A549 treated with AZD2906 at 1 μM for 4 hours (cell line): ENCODE measurements at places on chromosomes 7 and 10. TPM values are rescaled to one million over a fixed set of nuclear protein-coding genes. Genes with fewer than 3 reads are reported as not detected.

The SLC13A1 gene
- not detected in 5 replicates for total RNA-seq

The LRIT1 gene
- not detected in 5 replicates for total RNA-seq

The ZNF212 gene
- total RNA-seq, result 10.5 to 12.0 TPM (median 11.2 TPM) in 5 replicates

The COL28A1 gene
- total RNA-seq, result 0.42 to 1.1 TPM (median 0.57 TPM) in 5 replicates

The GIMAP5 gene
- total RNA-seq, result 0.05 to 0.11 TPM (median 0.08 TPM) in 3 of 5 replicates, not detected in the others

The ZNF804B gene
- not detected in 5 replicates for total RNA-seq

The TMEM176A gene
- 0.16 TPM in 1 of 5 replicates, not detected in the others for total RNA-seq

The YWHAG gene
- 189 to 230 TPM (median 210 TPM) in 5 replicates for total RNA-seq

The ZSWIM8 gene
- 29.4 to 42.7 TPM (median 40.2 TPM) in 5 replicates for total RNA-seq

The TMEM72 gene
- total RNA-seq, result not detected in 5 replicates

The CCDC172 gene
- total RNA-seq, result not detected in 5 replicates

The CYP3A7 gene
- total RNA-seq, result 0.05 TPM in 1 of 5 replicates, not detected in the others

The SCART1 gene
- 0.10 to 0.32 TPM (median 0.20 TPM) in 5 replicates for total RNA-seq

The CRHR2 gene
- total RNA-seq, result 0.02 to 0.08 TPM in 2 of 5 replicates, not detected in the others
